ENCODE measurements at places on chromosomes 13 and 19. TPM values are rescaled to one million over a fixed set of nuclear protein-coding genes. Genes with fewer than 3 reads are reported as not detected.

DNA sequence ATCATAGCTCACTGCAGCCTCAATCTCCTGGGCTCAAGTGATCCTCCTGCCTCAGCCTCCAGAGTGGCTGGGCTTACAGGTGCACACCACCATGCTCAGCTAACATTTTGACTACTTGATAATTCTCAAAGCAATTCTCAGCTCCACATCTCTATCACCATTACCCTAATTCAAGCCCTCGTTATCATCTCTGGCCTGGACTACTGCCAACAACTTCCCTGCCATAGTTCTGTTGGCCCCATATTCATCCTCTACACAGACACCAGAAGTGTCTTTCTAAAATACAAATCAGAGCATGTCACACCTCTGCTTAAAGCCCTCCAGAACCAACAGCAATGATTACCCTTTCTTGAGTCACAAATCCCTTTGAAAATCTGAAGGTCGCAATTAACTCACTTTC, 7.9 kb downstream of the FLT3 start:
- H3K27ac ChIP-seq: no peak overlapping the region
- H3K27me3 ChIP-seq: peaks cover 40% of the 10 kb centered on the region
- H3K36me3 ChIP-seq: no peaks in the 10 kb centered on the region
- no peaks in the 10 kb centered on the region for H3K4me1 ChIP-seq

DNA sequence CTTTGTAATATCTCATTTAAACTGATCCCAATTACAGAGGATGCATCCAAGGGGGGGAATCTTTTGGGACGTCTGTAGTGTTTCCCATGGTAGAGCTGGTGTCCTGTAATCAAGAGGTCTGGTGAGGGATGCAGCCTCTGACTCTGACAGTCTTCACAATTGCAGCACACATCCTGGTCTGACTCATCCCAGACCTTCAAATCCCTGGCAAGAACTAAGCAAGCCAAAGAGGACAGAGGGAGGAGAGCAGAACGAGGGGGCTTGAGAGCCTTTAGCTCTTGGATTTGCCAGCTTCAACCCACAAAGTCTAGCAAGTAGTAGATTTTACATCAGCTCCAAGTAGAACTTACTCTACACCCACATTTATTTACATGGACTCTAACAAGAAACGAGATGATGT, 17.3 kb upstream of the FCGBP start:
- H3K27me3 ChIP-seq: no peaks in the 10 kb centered on the region
- no peak overlapping the region for H3K27ac ChIP-seq
- no peaks in the 10 kb centered on the region for H3K4me1 ChIP-seq
- peak; percentile 68 for DNase-seq
- H3K4me3 ChIP-seq: no peak overlapping the region

GRCh38 chr13:22320991-22321390, 650.1 kb downstream of the FGF9 start:
- no peak overlapping the region for H3K4me3 ChIP-seq
- no peaks in the 10 kb centered on the region for H3K36me3 ChIP-seq
- no peaks in the 10 kb centered on the region for H3K27me3 ChIP-seq
- DNase-seq: no peak

DNA sequence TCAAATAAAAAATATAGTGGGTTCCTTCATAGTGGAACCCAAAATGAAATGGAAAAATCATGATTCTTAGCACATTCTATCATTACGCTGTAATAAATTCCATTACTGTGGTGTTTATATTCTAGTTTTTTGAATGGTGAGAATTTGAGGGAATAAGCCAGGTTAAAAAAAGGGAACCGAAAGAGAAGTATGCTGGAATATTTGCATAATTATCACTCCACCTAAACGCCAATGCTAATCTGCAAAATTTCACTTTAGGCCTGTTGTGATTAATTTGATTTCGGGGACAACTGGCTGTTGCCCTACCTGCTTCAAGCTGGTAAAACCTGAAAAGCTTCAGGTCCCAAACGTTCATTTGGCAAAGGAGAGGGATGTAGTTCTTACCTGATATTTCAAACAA, 32.1 kb upstream of the SCEL start:
- H3K27ac ChIP-seq: no peak overlapping the region
- H3K4me3 ChIP-seq: no peak overlapping the region
- H3K27me3 ChIP-seq: no peaks in the 10 kb centered on the region
- H3K36me3 ChIP-seq: no peaks in the 10 kb centered on the region

DNA sequence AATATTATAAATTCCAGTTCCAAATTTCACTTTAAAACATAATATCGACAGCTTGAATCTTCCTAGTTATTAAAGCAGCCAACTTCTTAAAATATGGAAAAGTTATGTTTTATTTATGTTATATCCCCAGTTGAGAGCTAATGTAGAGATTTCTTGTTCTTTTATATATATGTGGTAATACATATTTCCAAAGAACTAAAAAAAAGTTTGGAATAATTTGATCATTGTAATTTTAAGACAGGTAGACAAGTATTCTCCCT, 781 bp upstream of the TBC1D4 start:
- H3K27me3 ChIP-seq: no peaks in the 10 kb centered on the region
- H3K27ac ChIP-seq: peak overlapping the region; percentile 88
- H3K4me3 ChIP-seq: peak overlapping the region; percentile 61
- H3K4me1 ChIP-seq: peaks cover 9% of the 10 kb centered on the region
- no peaks in the 10 kb centered on the region for H3K36me3 ChIP-seq

- no peaks in the 10 kb centered on the region for H3K4me1 ChIP-seq
- no peaks in the 10 kb centered on the region for H3K27me3 ChIP-seq
- H3K4me3 ChIP-seq: no peak overlapping the region
- no peak overlapping the region for H3K27ac ChIP-seq
- DNase-seq: no peak
These were observed 647.2 kb upstream of the KLHL1 start for GRCh38 chr13:70755456-70755855.

DNA sequence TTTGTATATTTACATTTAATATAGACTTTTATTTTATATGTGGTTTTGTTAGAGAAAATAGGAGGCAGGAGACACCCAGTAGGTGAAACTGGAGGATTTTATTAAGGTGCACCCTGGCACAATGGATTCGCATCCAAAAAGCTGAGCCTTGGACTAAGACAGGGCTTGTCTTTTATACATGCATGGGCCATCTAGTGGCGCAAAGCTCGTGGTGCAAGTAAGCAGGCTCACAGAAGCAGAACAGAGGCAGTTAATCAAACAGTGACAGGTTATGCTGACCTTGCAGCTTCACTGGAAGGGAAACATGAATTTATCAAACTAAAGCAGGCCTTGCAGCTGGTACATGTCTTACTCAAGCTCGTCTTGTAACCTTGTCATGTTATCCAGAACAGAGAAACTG, 58.8 kb upstream of the ZNF681 start:
- H3K36me3 ChIP-seq: no peaks in the 10 kb centered on the region
- no peak overlapping the region for H3K4me3 ChIP-seq
- H3K27ac ChIP-seq: no peak overlapping the region
- DNase-seq: peak; percentile 10
- H3K4me1 ChIP-seq: no peaks in the 10 kb centered on the region

DNA sequence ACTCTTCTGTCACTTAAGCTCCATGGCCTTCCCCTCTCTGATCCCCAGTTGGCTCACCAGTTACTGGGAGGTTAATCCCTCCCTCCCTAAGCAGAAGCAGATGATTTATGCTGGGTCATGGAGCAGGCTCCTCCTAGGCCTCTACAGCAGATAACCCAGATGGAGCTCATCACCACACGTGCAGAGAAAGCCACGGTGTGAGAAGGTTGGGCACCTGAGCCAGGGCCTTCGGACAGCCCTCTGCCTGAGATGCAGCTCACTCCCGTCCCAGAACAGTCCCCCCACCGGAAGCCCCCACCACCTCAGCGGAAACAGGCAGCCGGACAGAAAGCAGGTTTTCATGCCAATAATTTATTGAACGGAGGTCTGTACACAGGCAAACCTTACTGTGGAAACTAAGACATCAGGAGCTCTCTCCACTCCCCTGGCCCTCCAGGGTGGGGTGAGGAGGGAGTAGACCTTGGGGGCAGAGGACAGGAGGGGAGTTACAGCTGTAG, 9.8 kb downstream of the ZNF526 start:
- no peak for DNase-seq
- peak overlapping the region; percentile 25 for H3K27ac ChIP-seq
- no peaks in the 10 kb centered on the region for H3K4me1 ChIP-seq
- no peak overlapping the region for H3K4me3 ChIP-seq

Gene KLF1
- 1.4 TPM for polyA plus RNA-seq

Gene ZNF738
- polyA plus RNA-seq: 47.1 TPM

Gene KLK3
- polyA plus RNA-seq: 1.00 TPM
